ENCODE measurements at places on chromosomes 7 and 10. TPM values are rescaled to one million over a fixed set of nuclear protein-coding genes. Genes with fewer than 3 reads are reported as not detected.
A peak's percentile ranks its signal among the peaks of the same experiment; 100 is the strongest.

Gene PRSS37
- polyA plus RNA-seq: not detected

Gene MOGAT3
- 15.4 TPM for polyA plus RNA-seq

Gene MRC1
- 11.2 TPM for polyA plus RNA-seq

DNA sequence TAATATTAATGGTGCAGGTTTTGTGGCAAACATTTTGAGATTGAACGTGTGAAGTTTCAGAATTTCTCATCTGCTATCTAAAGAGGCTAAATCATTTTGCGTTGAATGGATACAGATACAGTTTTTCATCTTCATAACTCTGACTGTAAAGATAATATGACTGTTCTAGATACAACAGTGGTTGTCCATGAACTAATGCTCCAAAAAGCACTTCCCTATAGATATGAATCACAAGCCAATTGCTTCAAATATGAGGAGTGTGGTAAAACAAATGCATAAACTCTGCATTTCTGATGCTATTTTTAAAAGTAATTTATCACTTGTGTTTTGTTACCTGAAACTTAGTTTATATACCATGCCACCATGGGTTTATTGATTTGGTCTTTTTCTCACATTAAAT lies 750.1 kb downstream of the MAGI2 start:
- H3K36me3 ChIP-seq: no peaks in the 10 kb centered on the region
- H3K27me3 ChIP-seq: no peaks in the 10 kb centered on the region
- H3K27ac ChIP-seq: no peak overlapping the region

GRCh38 chr10:5575482-5576153 lies 50.9 kb downstream of the CALML3 start:
- no peak for DNase-seq
- H3K27me3 ChIP-seq: no peaks in the 10 kb centered on the region
- no peak overlapping the region for H3K4me3 ChIP-seq
- H3K4me1 ChIP-seq: peaks cover 15% of the 10 kb centered on the region
- H3K36me3 ChIP-seq: peaks cover 4% of the 10 kb centered on the region
- peak overlapping the region; percentile 88 for H3K27ac ChIP-seq

Gene PTPN20
- polyA plus RNA-seq: 0.45 TPM

Gene TRUB1
- 7.6 TPM for polyA plus RNA-seq

- H3K4me3 ChIP-seq: no peak overlapping the region
- DNase-seq: peak; percentile 59
- H3K27ac ChIP-seq: no peak overlapping the region
- no peaks in the 10 kb centered on the region for H3K36me3 ChIP-seq
These were observed 74.3 kb upstream of the GNAI1 start for GRCh38 chr7:80060218-80060806.

Gene TSPAN14
- polyA plus RNA-seq: 69.4 TPM

Gene ELMO1
- polyA plus RNA-seq: 6.8 TPM

Gene SYNPO2L
- polyA plus RNA-seq: 0.59 TPM

- peaks cover 3% of the 10 kb centered on the region for H3K4me1 ChIP-seq
- H3K36me3 ChIP-seq: no peaks in the 10 kb centered on the region
- H3K4me3 ChIP-seq: no peak overlapping the region
- H3K27ac ChIP-seq: peak overlapping the region; percentile 81
- no peaks in the 10 kb centered on the region for H3K27me3 ChIP-seq
These were observed 60.4 kb downstream of the C10orf105 start for GRCh38 chr10:71659111-71659634.

- no peak for DNase-seq
- no peaks in the 10 kb centered on the region for H3K4me1 ChIP-seq
- no peaks in the 10 kb centered on the region for H3K36me3 ChIP-seq
- H3K4me3 ChIP-seq: no peak overlapping the region
- no peaks in the 10 kb centered on the region for H3K27me3 ChIP-seq
These were observed 170.0 kb downstream of the ARL5B start for GRCh38 chr10:18829259-18829658.

- no peak overlapping the region for H3K4me3 ChIP-seq
- no peaks in the 10 kb centered on the region for H3K27me3 ChIP-seq
- no peaks in the 10 kb centered on the region for H3K4me1 ChIP-seq
- H3K36me3 ChIP-seq: no peaks in the 10 kb centered on the region
- peak; percentile 43 for DNase-seq
- no peak overlapping the region for H3K27ac ChIP-seq
These were observed 119.9 kb upstream of the TMEM106B start for GRCh38 chr7:12091231-12091630.

- H3K36me3 ChIP-seq: no peaks in the 10 kb centered on the region
- DNase-seq: no peak
These were observed 403.2 kb downstream of the RPS24 start for GRCh38 chr10:78436706-78437406.

Gene TOMM7
- polyA plus RNA-seq: 556 TPM

Gene SFMBT2
- polyA plus RNA-seq: 0.45 TPM

GRCh38 chr7:17140406-17140805 lies 158.0 kb upstream of the AHR start:
- no peak for DNase-seq
- no peaks in the 10 kb centered on the region for H3K4me1 ChIP-seq
- no peak overlapping the region for H3K27ac ChIP-seq
- H3K27me3 ChIP-seq: no peaks in the 10 kb centered on the region

Gene NEURL1
- polyA plus RNA-seq: 25.7 TPM
